ENCODE measurements at places on chromosomes 6 and 20.

DNA sequence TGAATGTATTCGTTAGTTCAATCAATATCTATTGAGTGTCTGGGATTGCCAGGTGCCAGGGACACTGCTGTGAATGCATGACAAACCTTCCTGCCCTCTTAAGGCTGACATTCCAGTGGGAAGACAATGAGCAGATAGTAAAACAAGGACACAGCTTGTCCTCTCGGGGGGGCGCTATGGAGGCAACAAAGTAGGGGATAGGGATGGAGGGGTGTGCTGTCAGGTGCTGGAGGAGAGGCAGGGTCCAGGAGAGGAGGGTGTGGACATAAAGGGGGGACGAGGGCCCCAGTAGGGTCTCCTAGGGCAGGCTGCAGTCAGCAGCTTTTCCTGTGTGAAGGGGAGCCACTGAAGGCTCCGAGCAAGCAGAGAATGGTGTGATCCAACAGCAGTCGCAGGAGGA lies 198.2 kb upstream of the PDE10A start:
- DNase-seq: no peak

GRCh38 chr20:62032609-62033368 lies 32.9 kb downstream of the TAF4 start:
- no peak for DNase-seq

DNA sequence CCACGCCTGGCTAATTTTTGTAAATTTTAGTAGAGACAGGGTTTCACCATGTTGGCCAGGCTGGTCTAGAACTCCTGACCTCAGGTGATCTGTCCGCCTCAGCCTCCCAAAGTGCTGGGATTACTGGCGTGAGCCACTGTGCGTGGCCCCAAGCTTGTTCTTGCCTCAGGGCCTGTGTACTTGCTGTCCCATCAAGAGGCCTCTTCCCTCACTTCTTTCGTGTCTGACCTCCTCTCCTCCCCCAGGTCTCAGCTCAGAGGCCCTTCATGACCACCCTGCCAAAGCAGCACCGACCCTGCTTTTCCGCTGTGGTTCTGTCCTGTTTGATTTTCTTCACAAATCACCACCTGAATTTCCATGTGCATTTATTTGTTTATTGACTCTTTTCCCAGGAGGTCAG lies 10.5 kb upstream of the UBE2V1 start:
- no peak for DNase-seq

DNA sequence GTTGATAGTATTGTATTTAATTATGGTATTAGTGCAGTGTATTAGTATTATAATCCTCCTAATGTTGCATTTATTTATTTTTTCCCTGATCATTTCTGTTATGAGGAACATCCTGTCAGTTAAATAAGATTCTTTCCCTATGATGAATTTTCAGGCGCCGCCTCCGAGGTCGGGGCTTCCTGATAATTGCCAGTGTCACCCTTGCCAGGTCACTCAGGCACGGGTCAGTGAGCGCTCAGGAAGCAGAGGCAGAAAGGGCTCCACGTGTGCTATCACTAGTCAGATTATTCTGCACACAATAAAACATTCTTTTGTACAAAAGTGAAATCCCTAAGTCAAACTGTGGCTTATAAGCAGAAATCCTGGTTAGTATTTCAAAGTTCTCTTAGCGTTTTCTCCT lies 64.8 kb downstream of the TSHZ2 start:
- no peak for DNase-seq

DNA sequence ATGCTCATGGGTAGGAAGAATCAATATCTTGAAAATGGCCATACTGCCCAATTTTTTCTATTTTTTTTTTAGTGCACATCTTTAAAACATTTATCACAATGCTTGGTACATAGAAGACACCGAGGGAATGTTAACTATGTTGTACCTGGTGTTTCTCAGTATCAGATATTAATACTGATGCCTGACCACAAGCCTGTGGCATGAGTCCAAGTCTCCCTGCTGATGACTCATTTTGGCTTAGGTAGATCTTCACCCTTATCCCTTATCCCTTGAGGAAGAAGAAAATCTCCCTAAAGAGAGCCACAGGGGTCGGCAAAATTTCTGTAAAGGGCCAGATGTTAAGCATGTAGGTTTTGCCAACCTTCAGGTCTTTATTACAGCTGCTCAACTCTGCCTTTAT lies 14.5 kb downstream of the CD109 start:
- DNase-seq: no peak

DNA sequence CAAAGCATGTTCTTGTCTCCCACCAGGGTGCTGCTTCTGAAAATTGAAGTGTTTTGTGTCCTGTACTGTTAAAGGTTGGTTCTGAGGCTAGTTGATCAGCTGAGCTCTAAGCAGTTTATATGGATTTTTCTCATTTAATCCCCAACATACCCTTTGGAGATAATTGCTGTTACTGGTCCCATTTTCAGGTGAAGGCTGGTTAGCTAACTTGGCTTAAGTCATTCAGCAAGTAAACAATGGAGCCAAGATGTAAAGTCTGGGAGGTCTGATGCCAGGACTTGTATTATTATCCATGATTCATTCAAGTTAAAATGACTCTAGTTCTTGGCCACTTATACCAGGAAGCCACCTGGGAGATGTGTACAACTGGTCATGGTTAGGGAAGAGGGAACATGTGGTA lies 42.5 kb upstream of the FERMT1 start:
- DNase-seq: no peak

DNA sequence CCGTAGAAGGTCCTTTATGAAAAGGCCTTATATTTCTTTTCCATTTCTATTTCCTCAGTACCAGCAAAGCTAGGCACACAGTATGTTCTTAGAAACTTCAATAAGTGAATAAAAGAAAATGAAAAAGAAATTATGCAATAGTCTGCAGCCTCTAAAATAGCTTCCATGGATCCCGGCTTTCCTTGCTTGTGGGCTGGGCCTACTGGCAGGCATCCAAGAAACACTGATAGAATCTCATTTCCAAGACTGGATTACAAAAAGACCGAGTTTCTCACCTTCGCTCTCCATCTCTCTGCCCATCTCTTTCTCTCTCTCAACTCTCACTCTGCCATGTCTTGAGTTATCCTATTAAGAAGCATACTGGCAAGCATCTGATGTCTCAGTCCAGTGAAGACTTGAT lies 187.5 kb upstream of the FKBP1C start:
- DNase-seq: no peak

DNA sequence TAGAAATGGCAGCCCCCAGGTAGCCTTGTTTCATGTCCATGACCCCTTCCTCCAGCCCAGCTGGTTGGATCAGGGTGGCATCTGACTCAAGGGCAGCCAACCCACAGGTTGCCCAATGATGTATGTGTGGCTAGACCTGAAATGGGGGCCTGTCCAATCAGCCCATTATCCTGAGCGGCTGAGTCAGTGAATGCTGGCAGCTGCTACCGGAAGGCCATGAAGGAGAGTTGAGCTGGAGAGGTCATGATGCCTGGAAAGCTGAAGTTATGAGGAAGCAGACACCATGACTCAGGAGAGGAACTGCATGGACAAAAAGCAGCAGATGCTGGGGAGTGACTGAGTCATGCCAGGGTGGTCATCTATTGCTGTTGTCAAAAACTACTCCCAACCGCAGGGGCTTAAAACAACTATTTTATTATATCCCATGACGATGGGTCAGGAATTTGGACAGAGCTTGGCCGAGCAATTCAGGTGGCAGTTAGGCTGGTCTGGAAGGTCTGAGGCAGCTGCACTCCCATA lies 67.3 kb downstream of the MDGA1 start:
- DNase-seq: no peak

GRCh38 chr6:14856177-14856576 lies 389.7 kb upstream of the JARID2 start:
- no peak for DNase-seq

DNA sequence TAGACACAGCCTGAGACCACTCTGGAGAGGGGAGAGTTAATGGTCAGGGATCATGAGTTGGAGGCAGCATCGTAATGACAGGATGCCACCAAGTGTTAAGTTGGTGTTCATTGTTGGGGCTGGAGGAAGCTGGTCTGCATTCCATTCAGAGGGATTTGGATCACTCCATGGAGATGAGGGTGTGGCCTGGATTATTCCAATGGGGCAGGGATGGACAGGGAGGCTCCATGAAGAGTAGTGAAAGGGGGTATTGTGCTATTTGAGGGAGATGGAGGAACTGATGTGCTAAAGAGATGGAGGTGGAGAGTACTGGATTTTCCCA lies 1.1 kb downstream of the SAPCD1 start:
- no peak for DNase-seq

GRCh38 chr6:130143709-130144108 lies 79.0 kb downstream of the SAMD3 start:
- no peak for DNase-seq

DNA sequence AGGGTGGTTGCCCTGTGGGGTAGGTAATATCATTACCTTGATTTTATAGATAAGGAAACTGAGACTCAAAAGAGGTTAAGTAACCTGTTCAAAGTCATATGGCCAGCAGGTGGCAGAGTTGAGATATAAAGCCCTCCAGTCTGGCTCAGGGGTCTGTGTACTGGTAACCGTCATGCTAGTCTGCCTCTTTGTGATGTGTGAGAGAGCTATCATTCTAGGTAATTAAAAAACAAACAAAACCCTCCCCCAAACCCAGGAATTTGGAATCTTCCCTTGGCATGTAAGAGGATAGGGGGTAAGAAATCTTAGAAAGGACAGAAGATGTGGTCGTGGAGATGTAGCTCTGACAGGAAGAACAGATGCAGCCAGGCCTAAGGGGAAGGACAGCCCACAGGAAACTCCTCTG lies 206.0 kb downstream of the CDC5L start:
- peak; percentile 30 for DNase-seq

DNA sequence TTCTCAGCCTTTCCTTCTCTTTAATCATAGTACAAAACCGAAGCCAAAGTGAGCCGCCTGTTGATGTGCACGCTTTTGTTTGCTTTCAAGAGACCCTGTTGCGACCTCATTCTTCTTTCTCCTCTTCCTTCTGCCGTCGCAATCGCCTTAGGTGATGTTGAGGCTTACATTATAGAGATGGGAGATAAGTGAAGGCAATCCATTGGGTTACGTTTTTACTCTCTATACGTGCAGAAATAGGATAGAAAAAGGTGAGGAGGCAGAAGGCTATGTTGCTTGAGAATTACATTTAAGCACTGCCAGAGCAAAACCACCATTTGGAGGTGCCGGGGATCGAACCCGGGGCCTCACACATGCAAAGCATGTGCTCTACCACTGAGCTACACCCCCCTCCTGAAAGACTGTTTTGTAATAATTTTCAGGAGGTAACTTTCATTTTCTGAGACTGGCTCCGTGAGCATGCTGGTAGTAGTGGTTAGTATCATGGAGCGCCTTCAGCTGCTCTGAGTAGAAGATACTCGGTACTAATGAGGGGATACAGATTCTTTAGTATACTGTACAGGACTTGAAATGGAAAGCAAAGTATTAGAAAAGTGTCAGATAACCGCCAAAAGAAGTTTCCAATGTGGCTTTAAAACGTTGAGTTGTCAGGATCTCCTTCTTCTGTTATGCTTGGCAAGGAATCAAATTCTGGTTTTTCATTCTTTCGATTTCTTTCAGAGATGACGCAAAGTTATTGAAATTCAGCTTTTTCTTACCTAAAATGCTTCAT lies 165.6 kb downstream of the TRIM27 start:
- DNase-seq: no peak

DNA sequence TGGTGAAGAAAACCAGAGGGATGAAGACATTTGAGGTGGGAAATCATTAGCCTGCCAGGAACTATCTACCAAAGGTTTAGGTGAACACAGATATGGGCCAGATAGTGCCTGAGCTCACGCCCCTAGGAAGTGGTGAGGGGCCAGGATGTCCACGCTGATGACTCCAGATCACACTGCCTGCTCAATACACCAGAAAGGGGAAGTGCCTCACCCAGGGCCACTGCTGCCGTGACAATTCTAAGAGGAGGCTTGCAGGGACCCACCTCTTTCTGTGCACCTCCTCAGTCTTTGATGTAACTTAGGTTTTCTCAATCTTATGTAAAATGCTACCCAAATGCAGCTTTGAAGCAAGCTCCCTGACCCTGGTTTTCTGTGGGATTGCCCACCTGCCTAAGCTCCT lies 5.4 kb upstream of the RAB44 start:
- no peak for DNase-seq

DNA sequence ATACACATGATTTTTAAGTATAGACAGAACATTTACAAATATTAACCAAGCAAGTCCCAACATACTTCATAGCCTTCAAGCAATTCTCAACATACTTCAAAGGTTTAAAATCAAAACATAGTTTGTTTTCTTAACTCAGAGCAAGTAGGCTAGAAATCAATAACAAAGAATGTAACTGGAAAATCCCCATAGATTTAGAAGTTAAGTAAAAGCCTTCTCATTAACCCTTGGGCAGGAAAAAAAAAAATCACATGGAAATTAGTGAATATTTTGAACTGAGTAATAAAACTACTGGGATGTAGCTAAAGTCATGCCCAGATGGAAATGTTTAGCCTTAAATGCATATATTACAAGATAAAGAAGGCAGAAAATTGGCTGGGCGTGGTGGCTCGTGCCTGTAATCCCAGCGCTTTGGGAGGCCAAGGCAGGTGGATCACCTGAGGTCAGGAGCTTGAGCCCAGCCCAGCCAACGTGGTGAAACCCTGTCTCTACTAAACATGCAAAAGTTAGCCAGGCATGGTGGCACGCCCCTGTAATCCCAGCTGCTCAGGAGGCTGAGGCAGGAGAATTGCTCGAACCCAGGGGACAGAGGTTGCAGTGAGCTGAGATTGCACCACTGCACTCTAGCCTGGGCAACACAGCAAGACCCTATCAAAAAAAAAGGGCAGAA lies 316.1 kb downstream of the TAF4 start:
- no peak for DNase-seq

GRCh38 chr20:49563015-49563980 lies 4.6 kb downstream of the PTGIS start:
- DNase-seq: no peak

- peak; percentile 15 for DNase-seq
Observed at GRCh38 chr6:21265034-21265729, 328.4 kb upstream of the SOX4 start.

DNA sequence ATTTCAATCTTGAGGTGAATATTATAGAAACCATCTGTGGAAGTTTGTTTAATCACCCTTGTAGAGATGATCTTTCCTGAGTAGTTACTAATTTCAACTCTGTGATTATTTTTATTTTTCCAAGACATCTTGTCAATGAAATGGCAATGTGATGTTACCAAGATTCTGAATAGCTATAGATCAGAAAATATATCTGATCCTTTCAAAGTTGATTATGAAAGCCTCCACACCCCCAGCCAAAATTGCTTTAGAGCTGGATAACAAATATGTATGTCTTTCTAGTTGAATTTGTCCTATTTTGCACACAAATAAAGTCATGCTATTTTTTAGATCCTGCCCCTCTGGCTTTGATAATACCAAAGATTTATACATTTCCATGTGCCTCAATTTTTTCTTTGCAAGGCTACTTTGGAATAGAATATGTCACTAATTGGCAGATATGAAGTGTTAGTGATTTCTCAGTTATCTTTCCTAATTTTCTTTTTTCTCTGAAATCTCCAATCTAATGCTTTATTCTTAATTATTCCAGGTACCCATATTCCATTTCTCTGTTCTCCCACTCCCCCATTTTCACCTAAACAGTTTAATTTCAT lies 5.0 kb downstream of the SIM1 start:
- no peak for DNase-seq

Measured in stimulated activated CD8-positive, alpha-beta memory T cell treated with anti-CD3 and anti-CD28 coated beads, Interleukin-7, amount 100 ng/mL, for 48 hours (primary cell).